ENCODE measurements at places on chromosomes 11 and 22. TPM values are rescaled to one million over a fixed set of nuclear protein-coding genes. Genes with fewer than 3 reads are reported as not detected.

- no peak for DNase-seq
- no peaks in the 10 kb centered on the region for H3K36me3 ChIP-seq
- H3K27me3 ChIP-seq, result peaks cover 6% of the 10 kb centered on the region
Measured at GRCh38 chr11:75502138-75502537, 23.6 kb downstream of the GDPD5 start.

- H3K27me3 ChIP-seq, result peaks cover 15% of the 10 kb centered on the region
- no peak for DNase-seq
- H3K4me3 ChIP-seq, result peak within 1 kb of the TSS; percentile 82
- peak within 1 kb of the TSS; percentile 91 for H3K27ac ChIP-seq
- peaks cover 23% of the 10 kb centered on the region for H3K4me1 ChIP-seq
Measured at GRCh38 chr11:44726283-44727113, at the start of gene TSPAN18. TSS of gene TSPAN18 (plus strand) at chr11:44726962. CDS start at chr11:44906417, 179,455 bp downstream.

DNA sequence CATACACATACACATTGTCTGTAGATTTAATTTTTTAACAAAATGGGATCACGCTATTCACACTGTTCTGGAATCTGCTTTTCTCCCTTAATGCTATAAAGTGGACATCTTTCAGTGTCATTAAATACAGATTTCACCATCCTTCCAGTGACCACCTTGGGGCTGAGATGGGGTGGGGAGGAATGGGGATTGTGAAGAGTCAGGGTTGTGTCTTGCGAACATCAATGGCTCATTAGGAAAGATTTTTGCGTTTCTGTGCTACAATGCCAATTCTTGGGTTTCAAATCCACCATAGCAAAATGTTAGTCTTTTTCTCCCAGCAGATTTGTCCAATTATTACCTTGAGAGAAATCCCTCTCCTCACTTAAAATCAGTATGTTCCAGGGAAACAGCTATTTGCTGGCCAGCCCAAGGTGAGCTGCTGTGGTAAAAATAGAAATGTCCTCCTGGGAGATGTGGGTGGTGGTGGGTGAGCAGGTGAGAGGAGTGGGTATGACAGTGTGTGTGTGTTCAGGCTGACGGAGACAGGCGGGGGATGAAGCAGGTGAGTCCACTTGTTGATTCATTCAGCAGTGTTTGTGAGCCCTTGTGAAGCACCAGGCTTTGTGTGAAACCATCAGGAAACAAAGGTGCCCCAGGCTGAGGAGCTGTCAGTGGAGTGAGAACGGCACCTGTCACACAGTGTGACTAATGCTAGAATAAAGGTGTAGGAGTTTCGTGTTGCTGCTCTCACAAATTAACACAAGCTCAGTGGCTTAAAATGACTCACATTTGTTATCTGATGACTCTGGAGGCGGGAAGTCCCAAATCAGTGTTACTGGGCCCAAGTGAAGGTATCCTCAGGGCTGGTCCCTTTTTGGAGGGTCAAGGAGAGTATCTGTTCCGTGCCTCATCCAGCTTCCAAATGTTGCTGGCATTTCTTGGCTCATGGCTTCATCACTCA is 1.7 kb upstream of the CBX6 start:
- peaks cover 21% of the 10 kb centered on the region for H3K4me1 ChIP-seq
- peak overlapping the region; percentile 99 for H3K27ac ChIP-seq
- peaks cover 22% of the 10 kb centered on the region for H3K27me3 ChIP-seq
- H3K4me3 ChIP-seq, result peak overlapping the region; percentile 96
- no peak for DNase-seq

DNA sequence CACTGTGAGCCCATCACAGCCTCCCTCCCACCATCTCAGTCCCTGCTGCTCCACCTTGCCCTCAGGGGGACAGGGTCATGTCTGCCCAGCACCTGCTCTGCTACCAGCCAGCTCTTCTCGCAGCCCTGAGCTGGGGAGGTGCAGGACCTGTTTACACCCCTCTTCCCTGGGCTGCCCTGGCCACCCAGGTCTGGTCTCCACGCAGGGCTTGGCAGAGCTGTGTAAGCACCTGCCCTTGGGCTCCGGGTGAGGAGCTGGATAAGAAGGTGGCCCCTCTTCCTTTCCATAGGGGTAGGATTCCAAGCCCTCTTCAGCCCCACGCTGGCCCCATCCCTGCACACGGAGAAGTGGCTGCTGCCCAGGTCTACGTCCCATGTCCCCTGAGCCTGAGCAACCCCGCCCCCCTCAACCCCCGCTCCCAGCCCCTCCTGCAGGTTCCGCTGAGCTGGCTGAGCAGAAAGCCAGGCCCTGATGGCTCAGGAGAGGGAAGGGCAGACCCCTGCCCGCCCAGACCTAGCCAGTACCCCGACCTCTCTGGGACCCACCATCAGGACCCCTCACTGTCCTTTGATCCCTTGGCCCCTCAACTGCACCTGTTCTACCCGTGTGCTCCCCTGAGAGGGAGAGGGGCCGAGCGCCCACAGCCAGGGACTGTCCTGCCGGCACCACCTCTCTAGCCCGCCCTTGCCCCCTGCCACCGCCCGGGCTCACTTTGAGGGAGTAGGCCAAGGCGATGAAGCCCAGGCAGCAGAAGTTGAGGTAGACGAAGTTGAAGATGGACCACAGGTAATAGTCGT is 3.2 kb downstream of the IFITM10 start:
- DNase-seq, result no peak
- no peaks in the 10 kb centered on the region for H3K36me3 ChIP-seq
- H3K4me3 ChIP-seq, result no peak overlapping the region
- peaks cover 9% of the 10 kb centered on the region for H3K4me1 ChIP-seq
- H3K27ac ChIP-seq, result no peak overlapping the region

- peak; percentile 57 for DNase-seq
- no peaks in the 10 kb centered on the region for H3K4me1 ChIP-seq
- H3K4me3 ChIP-seq, result no peak overlapping the region
- H3K27ac ChIP-seq, result no peak overlapping the region
Measured at GRCh38 chr22:36644333-36644757, 59.2 kb downstream of the CACNG2 start.

GRCh38 chr22:19621373-19622060 is 92.8 kb upstream of the SEPTIN5 start:
- peaks cover 39% of the 10 kb centered on the region for H3K27me3 ChIP-seq
- no peaks in the 10 kb centered on the region for H3K4me1 ChIP-seq
- no peaks in the 10 kb centered on the region for H3K36me3 ChIP-seq
- no peak overlapping the region for H3K4me3 ChIP-seq
- DNase-seq, result no peak

GRCh38 chr11:66568124-66568916 is at the start of gene CTSF:
TSS of gene CTSF (minus strand) at chr11:66568606. CDS start at chr11:66568486, 120 bp downstream.
- no peak within 1 kb of the TSS for H3K27ac ChIP-seq
- no peaks in the 10 kb centered on the region for H3K36me3 ChIP-seq
- no peak for DNase-seq
- H3K27me3 ChIP-seq, result no peaks in the 10 kb centered on the region
- no peak within 1 kb of the TSS for H3K4me3 ChIP-seq
- no peaks in the 10 kb centered on the region for H3K4me1 ChIP-seq

GRCh38 chr22:31218565-31219262 is 6.6 kb downstream of the LIMK2 start:
- no peak overlapping the region for H3K4me3 ChIP-seq
- H3K36me3 ChIP-seq, result peaks cover 6% of the 10 kb centered on the region
- no peak for DNase-seq

Gene POTEH
- total RNA-seq, result not detected

Gene HTR3A
- total RNA-seq, result not detected

Gene EHF
- total RNA-seq, result 18.6 TPM
